ENCODE measurements at places on chromosomes 6 and 20.

GRCh38 chr20:50049442-50050026, 63.4 kb downstream of the UBE2V1 start:
- no peak for DNase-seq

DNA sequence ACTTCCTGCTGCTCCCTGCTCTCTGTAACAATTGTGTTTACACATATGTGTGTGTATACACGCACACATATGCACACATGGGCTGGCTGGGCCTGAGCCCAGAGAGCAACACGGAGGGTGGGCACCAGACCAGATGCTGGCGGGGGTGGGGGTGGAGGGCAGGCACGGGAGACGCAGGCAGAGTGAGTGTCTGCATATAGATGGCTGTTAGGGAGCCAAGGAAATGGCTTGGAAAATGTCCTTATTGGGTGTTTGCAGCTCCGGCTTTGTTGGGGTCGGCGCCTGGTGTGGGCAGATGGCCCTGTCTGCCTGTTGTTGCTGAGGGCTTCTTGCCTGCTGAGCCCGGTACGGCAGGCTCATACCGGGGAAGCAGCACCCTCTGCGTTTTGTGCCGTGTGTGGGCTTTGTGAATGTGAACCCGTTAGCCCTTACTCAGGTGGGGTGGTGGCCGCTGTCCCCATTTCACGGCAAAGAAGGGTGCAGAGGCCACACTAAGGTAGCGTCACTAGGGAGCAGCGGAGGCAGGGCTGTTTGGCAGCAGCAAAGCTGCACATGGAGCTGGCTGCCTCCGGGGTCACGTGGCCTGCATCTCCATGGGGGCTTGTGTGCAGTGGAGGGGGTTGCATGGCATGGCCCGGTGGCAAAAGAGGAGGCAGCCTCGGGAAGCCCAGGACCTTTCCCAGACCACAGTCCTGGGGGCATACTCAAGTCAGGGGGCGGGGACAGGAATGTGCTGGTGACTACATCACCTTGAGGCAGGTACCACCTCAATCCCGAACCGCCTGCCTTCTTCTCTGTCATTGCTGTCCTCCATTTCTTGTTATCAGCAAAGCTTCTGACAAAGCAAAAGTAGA, 47.4 kb upstream of the SRF start:
- no peak for DNase-seq

- DNase-seq: no peak
Measured at GRCh38 chr6:122614303-122614702, 4.1 kb downstream of the PKIB start.

DNA sequence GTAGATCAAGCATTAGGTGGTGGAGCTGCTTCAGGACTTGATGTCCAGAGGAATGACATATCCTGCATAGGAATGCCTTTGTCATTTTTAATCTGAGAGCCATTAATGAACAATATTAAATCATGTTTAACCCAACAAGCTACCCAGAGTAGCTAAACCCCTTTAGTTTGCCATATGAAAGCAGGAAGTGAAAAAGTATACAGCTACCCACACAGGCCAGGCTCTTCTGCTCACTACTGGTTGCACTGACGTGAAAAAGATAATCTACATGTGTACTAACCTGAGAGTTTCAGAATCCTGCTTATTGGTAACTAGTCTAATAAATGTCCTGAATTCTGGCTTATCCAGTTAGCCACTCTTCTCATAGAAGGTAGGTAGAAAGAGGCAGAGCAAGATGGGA, 19.9 kb downstream of the GLYATL3 start:
- DNase-seq: no peak

DNA sequence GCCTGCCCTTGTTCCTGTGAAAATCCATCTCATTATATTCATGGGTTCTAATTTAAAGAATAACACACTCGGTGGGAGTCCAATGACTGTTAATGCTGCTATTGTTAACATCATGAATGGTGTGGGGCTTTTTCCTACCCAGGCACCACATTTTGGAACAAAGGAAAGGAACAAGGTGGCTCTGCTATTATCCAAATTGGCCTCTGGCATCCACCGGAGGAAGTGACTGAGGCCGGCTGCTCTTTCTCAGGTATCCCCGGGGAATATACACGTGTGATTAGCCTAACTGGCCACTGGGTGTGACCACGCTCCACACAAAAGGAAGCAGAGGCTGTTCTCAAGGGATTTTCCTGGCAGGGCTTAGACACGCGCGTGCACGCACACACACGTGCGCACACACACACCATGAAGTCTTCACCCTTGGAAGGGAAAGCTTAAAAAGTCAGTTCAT, 601.2 kb upstream of the ARID1B start:
- no peak for DNase-seq

- no peak for DNase-seq
Measured at GRCh38 chr20:41580350-41580749, 37.8 kb downstream of the CHD6 start.

DNA sequence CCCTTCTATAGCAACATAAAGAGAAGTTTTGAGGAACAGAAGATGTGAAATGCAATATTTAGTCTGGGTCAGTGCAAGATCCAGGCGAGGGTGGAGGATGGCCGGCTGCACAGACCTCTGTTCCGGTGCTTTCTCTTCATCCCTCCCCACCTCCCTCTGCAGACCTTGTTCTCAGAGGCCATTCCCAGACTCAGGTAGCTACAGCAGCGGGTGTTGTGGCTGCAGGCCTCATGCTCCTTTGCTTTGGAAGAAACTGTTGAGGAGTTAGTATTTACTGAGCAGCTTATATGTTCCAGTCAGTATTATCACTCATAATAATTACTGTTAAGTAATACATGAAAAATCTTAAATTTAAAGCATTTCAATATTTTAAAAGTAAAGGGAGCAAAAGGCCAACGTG, 1.7 kb downstream of the BTN3A3 start:
- DNase-seq: no peak

DNA sequence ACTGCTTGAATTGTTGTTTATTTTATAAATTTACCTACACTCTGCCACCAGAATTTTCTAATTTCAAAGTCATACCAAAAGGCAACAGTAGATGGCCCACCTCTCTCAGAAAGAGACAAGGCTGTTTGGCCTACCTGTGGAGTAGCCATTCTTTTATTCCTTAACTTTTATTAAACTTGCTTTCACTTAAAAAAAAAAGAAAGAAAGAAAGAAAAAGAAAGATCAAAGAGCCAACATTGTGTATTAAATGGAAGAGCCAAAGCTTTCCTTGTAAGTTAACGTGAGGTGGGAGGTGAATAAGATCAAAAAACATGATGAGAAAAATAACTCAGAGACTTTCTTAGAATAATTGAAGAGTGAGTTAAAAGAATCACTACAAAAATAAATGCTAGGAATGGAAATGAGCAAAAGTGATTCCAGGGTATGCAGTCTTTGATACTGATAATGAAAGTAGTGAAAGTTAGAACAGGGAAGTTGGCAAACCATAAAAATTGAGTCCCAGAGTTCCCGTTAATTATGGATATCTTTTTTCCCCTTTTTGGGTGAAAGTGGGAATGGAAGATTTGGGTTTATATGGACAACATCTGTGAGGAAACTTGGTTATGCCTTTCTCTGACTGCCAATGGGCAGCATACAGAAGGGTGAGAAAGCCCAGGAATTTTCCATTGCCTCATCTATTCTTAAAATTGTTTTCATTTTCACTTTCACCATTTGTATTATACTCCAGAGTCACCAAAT, 35.9 kb upstream of the MYB start:
- DNase-seq: no peak

DNA sequence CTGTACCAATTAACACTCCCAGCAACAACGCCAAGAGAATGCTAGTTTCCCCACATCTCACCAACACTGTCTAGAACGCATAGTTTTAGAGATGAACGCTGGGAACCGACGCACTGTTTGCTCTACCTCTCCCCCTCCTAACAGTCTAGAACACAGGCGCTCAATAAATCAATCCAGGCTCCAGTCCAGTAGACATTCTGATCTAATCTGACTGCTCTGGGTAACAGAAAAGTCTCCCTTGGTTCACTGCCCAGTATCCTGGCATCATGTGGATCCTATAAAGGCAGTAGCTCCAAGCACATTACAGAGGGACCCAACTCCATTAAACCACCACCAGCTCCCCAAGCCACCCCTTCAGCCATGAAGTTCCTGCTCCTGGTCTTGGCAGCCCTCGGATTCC, at the start of gene DEFB132:
Gene DEFB132 (plus strand): TSS at position 306 of the 400 bp plus-strand sequence. CDS start 55 bp downstream, at position 361.
- DNase-seq: no peak

DNA sequence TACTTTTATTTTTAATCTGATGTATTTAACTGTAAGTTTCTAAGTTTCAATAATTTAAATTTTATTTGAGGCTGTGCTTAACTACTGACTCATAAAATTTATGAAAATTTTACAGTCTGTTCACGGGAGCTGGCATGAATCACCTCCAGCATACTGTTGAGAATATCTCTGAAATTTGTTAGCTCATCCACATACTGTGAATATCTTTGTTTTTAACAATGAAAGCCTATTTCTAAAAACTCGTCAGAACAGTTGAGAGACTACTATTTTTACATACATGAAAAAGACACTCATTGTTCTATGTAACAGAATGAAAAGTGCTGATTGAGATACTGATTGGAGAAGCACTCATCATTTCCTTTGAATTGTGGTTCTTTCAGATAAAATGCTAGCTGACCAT, 749.3 kb downstream of the TENT5A start:
- DNase-seq: no peak

- no peak for DNase-seq
Measured at GRCh38 chr20:7459083-7459482, 481.2 kb downstream of the HAO1 start.

DNA sequence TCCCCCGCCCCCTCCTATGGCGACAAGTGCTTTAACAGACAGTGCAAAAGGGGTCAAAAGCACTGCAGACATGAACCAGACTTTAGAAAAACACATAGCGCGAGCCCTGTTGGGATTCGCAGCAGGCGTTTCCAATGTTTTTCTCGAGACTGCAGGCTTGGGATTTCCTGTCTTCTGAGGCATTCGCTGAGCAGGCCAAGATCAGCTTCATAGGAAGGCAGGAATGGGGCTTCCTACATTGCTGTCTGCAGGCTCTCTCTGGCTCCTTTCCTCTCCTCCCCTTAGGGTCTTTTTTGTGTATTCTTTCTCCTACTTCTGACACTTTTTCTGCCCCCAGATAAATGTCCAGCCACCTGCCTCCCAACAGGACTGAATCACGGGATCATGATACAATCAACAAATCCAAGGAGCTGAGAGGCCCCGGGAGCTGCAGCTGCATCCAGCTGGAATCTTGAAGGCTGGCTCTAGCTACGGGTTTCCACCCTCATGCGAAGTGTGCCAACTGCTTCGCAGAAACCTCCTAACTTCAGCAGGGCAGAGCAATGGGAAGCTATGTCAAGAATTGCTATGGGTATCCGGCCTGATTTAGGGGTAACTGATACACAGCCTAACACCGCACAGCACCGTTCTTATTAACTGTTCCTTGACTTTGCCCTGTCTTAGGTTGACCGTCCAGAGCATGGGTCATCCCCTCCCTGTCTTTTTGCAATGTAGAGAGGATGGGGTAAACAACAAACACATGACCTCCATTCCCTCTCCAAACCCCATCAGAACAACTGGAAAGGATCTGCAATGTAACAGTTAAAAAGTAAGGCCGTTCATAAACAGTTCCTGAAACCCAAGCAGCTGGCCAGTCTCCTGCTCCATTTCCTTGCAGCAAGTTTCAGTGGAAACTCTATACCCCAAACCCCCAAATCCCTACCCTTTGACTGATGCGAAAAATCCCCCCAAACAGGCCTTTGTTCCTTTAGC, 31.5 kb downstream of the SNX5 start:
- no peak for DNase-seq

All from activated CD8-positive, alpha-beta memory T cell treated with anti-CD3 and anti-CD28 coated beads for 24 hours (primary cell).